ENCODE measurements at places on chromosomes 2 and 18.
A peak's percentile ranks its signal among the peaks of the same experiment; 100 is the strongest.

DNA sequence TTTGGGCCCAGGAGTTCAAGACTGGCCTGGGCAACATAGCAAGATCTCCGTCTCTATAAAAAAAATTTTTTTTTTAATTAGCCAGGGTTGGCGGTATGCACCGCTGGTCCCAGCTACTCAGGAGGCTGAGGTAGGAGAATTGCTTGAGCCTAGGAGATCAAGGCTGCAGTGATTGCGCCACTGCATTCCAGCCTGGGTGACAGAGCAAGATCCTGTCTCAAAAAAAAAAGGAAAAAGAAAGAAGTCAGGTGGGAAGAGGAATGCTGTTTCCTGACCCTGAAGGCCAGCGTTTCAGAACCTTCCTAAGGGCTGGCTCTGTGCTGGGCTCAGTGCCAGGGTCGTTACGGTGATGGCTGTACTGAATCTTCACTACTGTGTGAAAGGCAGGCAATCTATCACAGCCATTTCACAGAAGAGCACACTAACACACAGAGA, 35.0 kb upstream of the AGAP1 start:
- no peak overlapping the region for H3K4me3 ChIP-seq
- no peak overlapping the region for H3K27ac ChIP-seq
- peaks cover 25% of the 10 kb centered on the region for H3K27me3 ChIP-seq
- no peak for DNase-seq
- no peaks in the 10 kb centered on the region for H3K4me1 ChIP-seq

- no peaks in the 10 kb centered on the region for H3K36me3 ChIP-seq
- H3K4me3 ChIP-seq: no peak overlapping the region
- no peaks in the 10 kb centered on the region for H3K4me1 ChIP-seq
- H3K27me3 ChIP-seq: no peaks in the 10 kb centered on the region
Observed at GRCh38 chr2:226491112-226491511, 308.5 kb downstream of the IRS1 start.

- no peak overlapping the region for H3K4me3 ChIP-seq
- no peaks in the 10 kb centered on the region for H3K27me3 ChIP-seq
- H3K27ac ChIP-seq: no peak overlapping the region
Observed at GRCh38 chr2:4391013-4391412, 687.6 kb downstream of the DCDC2C start.

DNA sequence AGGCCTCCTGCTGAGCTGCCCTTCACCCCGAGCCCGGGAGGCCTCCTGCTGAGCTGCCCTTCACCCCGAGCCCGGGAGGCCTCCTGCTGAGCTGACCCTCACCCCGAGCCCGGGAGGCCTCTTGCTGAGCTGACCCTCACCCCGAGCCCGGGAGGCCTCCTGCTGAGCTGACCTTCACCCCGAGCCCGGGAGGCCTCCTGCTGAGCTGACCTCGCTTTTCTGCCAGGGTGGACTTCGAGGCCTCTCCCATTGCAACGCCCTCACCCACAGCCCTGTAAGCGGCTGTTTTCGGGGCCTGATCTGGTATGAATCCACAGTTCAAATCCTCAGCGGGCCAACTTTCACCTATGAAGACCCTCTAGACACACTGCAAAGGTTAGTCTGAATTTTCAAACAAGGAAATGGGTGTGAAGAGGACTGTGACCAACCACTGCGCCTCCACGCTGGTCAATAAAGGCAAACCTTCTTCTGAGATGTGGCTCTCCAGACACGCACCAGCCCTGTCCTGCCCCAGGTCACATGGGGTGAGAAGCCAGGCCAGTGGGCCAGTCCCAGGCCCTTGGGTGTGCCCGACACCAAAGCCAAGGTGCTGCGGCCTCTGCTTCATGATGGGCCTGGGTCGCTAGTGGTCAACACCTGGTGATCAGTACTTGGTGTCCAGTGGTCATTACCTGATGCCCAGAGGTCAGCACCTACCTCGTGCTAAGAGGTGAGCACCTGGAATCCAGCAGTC, 225.1 kb upstream of the SALL3 start:
- no peak overlapping the region for H3K4me3 ChIP-seq
- no peak for DNase-seq
- H3K27ac ChIP-seq: no peak overlapping the region
- no peaks in the 10 kb centered on the region for H3K27me3 ChIP-seq

DNA sequence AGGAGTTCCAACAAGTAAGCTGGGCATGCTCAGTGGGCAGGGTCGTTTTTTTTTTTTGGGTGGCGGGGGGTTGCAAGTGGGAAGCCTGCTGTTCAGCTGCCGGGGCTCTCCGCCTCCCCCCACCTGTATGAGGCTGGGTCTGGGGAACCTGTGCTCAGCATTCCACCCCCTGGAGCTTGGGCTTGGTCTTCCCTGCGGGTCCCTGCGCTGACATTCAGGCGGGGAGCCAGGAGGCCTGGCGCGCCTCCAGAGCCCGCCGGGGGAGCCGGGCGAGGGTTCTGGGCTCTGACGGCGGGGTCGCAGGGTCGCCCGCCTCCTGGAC, 822 bp upstream of the GPD2 start:
- H3K4me3 ChIP-seq: peak overlapping the region; percentile 87
- peak overlapping the region; percentile 78 for H3K27ac ChIP-seq
- no peaks in the 10 kb centered on the region for H3K36me3 ChIP-seq
- H3K4me1 ChIP-seq: peaks cover 13% of the 10 kb centered on the region
- DNase-seq: no peak

- DNase-seq: no peak
- no peaks in the 10 kb centered on the region for H3K27me3 ChIP-seq
- peak overlapping the region; percentile 93 for H3K4me3 ChIP-seq
- peaks cover 8% of the 10 kb centered on the region for H3K36me3 ChIP-seq
Observed at GRCh38 chr2:97645112-97645694, 659 bp upstream of the COX5B start.

DNA sequence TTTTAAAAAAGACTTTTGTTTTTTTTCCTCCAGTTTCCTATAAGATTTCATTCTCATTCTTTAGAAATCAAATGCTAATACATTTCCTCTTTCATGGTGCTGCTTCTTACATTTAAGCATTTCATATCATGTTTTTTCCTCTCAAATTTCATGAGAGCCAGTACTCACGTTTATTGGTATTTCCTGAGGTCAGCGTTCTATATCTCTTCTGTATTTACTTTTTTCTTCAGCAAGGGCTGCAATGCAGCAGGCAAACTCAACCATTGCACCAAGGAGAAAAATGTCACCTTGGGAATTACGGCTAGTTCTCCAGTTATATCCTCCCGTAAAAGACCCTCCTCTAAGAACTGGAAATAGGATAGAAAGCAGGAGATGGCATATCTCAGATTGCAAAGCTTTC, 32.4 kb downstream of the UPP2 start:
- H3K36me3 ChIP-seq: no peaks in the 10 kb centered on the region
- H3K27ac ChIP-seq: no peak overlapping the region
- no peaks in the 10 kb centered on the region for H3K27me3 ChIP-seq
- no peak overlapping the region for H3K4me3 ChIP-seq
- no peaks in the 10 kb centered on the region for H3K4me1 ChIP-seq

GRCh38 chr2:240468303-240469238, 33.1 kb downstream of the GPC1 start:
- H3K27me3 ChIP-seq: peaks cover 5% of the 10 kb centered on the region
- no peaks in the 10 kb centered on the region for H3K36me3 ChIP-seq
- no peak overlapping the region for H3K27ac ChIP-seq
- no peak overlapping the region for H3K4me3 ChIP-seq
- DNase-seq: no peak
- H3K4me1 ChIP-seq: no peaks in the 10 kb centered on the region

- H3K4me1 ChIP-seq: peaks cover 3% of the 10 kb centered on the region
- no peaks in the 10 kb centered on the region for H3K36me3 ChIP-seq
- H3K4me3 ChIP-seq: no peak overlapping the region
- H3K27ac ChIP-seq: no peak overlapping the region
- H3K27me3 ChIP-seq: no peaks in the 10 kb centered on the region
- no peak for DNase-seq
Observed at GRCh38 chr18:55584201-55584600, 3.8 kb downstream of the TCF4 start.

- H3K27me3 ChIP-seq: peaks cover 25% of the 10 kb centered on the region
- H3K4me3 ChIP-seq: no peak overlapping the region
- H3K36me3 ChIP-seq: no peaks in the 10 kb centered on the region
- no peaks in the 10 kb centered on the region for H3K4me1 ChIP-seq
- no peak overlapping the region for H3K27ac ChIP-seq
Observed at GRCh38 chr18:47795434-47795814, 135.0 kb downstream of the SMAD2 start.

- H3K4me3 ChIP-seq: no peak overlapping the region
- no peak for DNase-seq
- H3K36me3 ChIP-seq: no peaks in the 10 kb centered on the region
- no peak overlapping the region for H3K27ac ChIP-seq
- no peaks in the 10 kb centered on the region for H3K4me1 ChIP-seq
- peaks cover 14% of the 10 kb centered on the region for H3K27me3 ChIP-seq
Observed at GRCh38 chr18:27188309-27188708, 3.2 kb upstream of the CHST9 start.

DNA sequence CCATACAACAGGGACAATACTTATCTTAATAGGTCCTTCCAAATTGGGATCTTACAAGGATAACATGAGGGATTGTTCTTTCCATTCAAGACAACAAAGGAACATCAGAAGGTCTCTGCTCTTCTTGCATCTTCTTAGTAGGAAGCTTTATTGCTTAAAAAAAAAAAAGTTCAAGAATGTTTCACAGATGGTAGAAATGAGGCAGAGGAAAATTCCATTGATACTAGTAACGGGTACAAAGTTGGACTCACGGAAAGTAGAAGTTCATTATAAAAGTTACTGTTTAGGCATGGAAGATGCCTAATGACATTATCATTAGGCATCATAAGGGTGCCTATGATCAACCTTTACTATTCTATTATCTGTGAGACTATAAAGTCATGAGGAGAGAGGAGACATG, 136.2 kb downstream of the LAMA3 start:
- DNase-seq: no peak
- H3K27ac ChIP-seq: no peak overlapping the region
- H3K27me3 ChIP-seq: no peaks in the 10 kb centered on the region
- no peaks in the 10 kb centered on the region for H3K4me1 ChIP-seq
- no peak overlapping the region for H3K4me3 ChIP-seq
- no peaks in the 10 kb centered on the region for H3K36me3 ChIP-seq

DNA sequence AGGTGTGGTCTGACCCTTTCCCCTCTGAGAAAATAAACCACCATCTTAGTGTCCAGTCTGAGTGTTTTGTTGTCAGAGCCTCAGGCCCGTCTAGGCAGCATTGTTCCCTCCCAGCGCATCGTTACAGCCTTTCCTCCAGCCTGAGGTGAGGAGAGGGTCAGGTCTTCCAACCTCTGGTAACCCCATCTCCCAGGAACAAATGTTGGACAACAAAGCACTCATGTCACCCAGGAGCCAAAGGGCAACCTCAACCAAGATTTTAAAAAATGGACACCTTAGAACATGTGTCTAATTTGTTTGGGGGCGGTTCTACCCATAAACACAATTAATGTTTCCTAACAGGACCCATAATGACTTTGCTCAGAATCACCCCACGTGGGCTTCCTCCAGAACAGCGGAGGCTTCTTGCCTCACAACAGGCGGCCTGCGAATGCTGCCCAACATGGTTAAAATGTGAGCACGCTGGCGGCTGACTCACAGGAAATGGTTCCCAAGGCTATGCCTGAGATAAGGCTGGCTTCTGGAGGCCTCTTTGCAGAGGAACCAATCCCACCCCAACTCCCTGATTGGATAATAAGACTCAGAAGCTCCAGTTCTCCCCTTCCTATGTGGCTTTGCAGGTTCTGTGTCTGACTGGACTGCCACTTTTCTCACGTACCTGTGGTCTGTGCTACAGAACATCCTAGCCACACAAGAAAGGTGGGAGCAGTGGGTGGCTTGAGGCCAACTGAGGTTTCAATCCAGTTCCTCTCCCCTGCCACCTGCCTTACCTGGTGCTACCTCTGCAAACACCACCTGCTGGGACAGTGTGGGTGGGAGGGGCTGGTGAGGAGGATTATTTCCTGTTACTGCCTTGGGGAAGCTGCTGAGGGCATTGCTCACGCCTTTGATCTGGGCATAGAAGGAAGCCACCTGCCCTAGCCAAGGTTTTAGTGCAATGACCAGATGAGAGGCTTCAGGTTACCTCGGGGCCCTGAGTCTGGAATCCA, 108.8 kb downstream of the B3GNT2 start:
- H3K27me3 ChIP-seq: no peaks in the 10 kb centered on the region
- peak overlapping the region; percentile 72 for H3K27ac ChIP-seq
- H3K4me1 ChIP-seq: peaks cover 82% of the 10 kb centered on the region
- H3K36me3 ChIP-seq: no peaks in the 10 kb centered on the region
- DNase-seq: peak; percentile 18
- H3K4me3 ChIP-seq: peak overlapping the region; percentile 5

DNA sequence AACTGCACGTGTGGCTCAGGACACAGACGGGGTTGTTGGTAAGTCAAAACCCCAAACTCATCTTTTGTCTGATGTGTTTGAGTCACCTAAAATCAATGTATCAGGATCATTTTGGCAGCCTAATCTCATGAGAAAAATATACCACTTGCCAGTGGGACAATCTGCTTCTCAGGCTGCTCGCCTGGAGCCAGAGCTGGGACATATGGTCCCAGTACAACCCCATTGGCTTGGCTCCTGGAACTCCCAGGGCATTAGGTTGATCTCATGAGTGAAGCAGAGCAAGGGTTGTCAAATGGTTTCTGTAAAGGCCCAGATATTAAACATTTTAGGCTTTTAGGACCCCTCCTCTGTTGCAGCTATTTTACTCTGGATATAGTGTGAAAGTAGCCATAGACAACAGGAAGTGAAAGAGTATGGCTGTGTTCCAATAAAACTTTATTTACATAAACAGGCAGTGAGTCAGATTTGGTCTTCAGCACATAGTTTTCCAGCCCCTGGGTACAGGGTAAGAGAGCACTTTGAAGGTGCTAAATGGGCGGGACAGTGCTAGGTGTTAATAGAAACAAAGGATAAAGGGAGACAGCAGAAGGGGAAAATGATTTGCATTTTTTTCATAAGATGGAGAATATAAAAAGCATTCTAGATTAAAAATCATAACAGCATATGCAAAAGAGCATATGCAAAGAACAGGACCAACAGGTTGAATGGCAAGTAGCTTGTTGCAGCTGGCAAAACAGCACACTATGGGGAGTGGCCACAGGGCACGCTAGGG, 290.8 kb downstream of the KCNS3 start:
- no peak overlapping the region for H3K4me3 ChIP-seq
- H3K27ac ChIP-seq: no peak overlapping the region
- H3K36me3 ChIP-seq: no peaks in the 10 kb centered on the region
- no peaks in the 10 kb centered on the region for H3K4me1 ChIP-seq
- no peaks in the 10 kb centered on the region for H3K27me3 ChIP-seq

GRCh38 chr18:2303517-2304238, 267.6 kb downstream of the METTL4 start:
- no peak overlapping the region for H3K4me3 ChIP-seq
- H3K4me1 ChIP-seq: no peaks in the 10 kb centered on the region
- peaks cover 2% of the 10 kb centered on the region for H3K27me3 ChIP-seq

DNA sequence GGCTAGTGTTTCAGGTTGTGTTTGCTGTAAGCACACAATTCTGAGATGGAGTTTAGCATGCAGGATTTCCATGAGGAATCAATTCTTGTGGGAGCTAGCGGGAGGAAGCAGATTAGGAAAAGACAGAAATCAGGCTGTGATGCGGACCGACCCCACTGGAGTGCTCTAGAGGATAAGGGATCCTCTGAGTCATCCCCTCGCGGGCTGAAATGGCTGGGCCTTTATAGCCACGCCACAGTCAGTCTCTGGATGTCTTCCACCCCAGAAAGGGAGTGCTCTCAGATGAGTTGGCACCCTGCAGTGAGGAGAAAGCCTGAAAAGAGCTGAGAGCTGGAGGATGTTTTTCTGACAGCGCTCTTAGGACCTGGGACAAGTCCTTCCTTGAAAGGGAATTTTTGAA, 102.4 kb downstream of the GALNT3 start:
- H3K27ac ChIP-seq: no peak overlapping the region
- no peaks in the 10 kb centered on the region for H3K27me3 ChIP-seq
- H3K36me3 ChIP-seq: no peaks in the 10 kb centered on the region
- H3K4me1 ChIP-seq: no peaks in the 10 kb centered on the region
- no peak overlapping the region for H3K4me3 ChIP-seq
- no peak for DNase-seq
